ENCODE measurements at places on chromosomes 7 and 10.

DNA sequence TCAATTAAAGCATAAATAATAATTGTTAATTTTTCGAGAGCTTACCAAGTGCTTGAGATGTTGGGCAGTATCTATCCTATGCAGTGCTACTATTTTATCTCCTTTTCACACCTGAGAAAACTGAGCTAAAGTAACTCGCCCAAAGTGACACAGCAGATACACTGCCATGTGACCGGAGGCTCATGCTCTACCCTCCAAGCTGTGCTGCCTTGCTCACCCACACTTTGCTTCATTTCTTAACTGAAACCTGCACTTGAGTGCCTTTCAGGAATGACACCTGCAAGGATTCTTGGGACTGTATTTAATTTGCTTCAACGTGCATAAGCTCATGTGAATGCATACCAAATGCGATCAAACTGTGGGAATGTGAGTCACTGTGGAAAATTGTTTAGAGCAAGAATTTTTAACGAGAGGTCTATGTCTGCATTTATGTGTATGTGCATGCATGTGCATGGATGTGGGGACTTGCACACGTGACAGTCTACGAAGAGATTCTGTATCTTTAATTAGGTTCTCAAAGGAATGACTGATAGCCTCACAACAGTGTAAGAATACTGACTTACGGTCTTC, 119.2 kb downstream of the ADCYAP1R1 start:
- DNase-seq: no peak

DNA sequence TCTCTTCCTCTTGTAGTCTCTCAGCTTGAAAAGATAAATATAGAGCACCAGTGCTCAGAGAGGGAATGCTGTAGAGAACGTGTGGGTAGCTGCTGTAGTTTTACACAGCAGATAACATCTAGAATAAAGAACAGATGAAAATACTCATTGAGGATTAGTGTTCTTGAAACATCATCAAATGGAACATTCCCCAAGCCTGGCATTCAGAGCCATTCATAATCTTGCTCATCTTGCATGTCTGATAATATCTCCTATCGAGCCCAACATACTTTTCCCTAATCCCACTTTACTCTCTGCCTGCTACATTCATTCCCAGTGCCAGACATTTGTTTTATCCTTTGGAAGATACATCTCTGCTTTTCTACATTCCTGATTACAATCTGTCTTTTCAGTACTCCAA, 35.2 kb downstream of the MCU start:
- no peak for DNase-seq

- no peak for DNase-seq
Observed at GRCh38 chr7:94067047-94067446, 62.9 kb upstream of the BET1 start.

DNA sequence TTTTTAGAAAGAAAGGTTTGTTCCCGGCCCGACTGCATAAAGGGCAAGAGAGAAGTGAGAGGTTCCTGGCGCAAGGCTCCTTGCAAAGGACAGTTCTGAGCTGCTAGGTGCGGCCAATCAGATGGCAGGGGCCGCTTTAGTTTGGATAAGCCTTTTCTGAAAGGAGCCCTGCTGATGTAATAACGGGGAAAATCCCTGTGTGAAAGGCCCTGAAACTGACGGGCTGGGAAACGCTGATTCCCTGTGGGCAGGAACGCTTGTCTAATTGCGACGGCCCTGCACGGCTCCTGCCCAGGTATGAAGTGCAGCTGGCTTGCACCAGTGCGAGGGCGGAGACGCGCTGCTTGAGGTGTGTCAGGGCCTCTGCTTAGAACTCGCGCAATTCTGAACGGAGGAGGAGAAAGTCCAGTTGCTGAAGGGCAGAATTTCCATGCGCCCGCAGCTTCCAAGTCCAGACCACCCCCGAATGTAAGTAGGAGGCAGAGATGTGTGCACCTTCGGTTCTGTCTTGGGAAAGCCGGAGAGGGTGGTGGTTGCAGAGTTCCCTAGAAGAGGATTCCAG, 30.5 kb downstream of the TACC2 start:
- DNase-seq: peak; percentile 91

DNA sequence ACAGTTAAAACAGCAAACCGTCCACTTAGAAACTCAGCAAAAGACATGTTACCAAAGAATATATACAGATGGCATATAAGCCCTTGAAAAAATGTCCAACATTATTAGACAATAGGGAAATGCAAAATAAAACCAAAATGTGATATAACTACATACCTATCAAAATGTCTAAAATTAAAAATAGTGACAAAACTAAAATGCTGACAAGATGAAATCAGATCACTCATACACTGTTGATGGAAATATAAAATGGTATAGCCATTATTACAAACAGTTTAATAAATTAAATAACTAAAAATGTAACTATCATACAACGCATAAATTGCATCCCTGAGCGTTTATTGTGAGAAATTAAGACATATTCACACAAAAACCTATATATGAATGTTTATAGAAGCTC, 939.7 kb upstream of the ZWINT start:
- DNase-seq: no peak

GRCh38 chr10:86673827-86674581, 5.7 kb downstream of the LDB3 start:
- DNase-seq: peak; percentile 86

All from NCI-H69 (cell line).